ENCODE measurements at places on chromosomes 6 and 20. TPM values are rescaled to one million over a fixed set of nuclear protein-coding genes. Genes with fewer than 3 reads are reported as not detected.

Gene FAM184A
- total RNA-seq: 0.50 TPM

- no peak overlapping the region for H3K4me3 ChIP-seq
- no peak for DNase-seq
- no peaks in the 10 kb centered on the region for H3K27me3 ChIP-seq
- peaks cover 5% of the 10 kb centered on the region for H3K36me3 ChIP-seq
Measured at GRCh38 chr20:48818481-48818987, 9.3 kb downstream of the PREX1 start.

GRCh38 chr6:144075875-144076274 is 19.5 kb downstream of the SF3B5 start:
- no peak for DNase-seq
- no peak overlapping the region for H3K4me3 ChIP-seq
- no peaks in the 10 kb centered on the region for H3K36me3 ChIP-seq
- H3K27ac ChIP-seq: no peak overlapping the region
- H3K4me1 ChIP-seq: no peaks in the 10 kb centered on the region
- peaks cover 40% of the 10 kb centered on the region for H3K27me3 ChIP-seq

Gene LPA
- not detected for total RNA-seq

GRCh38 chr6:7805850-7806214 is 79.9 kb downstream of the BMP6 start:
- DNase-seq: no peak
- no peak overlapping the region for H3K4me3 ChIP-seq
- H3K4me1 ChIP-seq: no peaks in the 10 kb centered on the region
- no peak overlapping the region for H3K27ac ChIP-seq
- no peaks in the 10 kb centered on the region for H3K36me3 ChIP-seq
- H3K27me3 ChIP-seq: no peaks in the 10 kb centered on the region

DNA sequence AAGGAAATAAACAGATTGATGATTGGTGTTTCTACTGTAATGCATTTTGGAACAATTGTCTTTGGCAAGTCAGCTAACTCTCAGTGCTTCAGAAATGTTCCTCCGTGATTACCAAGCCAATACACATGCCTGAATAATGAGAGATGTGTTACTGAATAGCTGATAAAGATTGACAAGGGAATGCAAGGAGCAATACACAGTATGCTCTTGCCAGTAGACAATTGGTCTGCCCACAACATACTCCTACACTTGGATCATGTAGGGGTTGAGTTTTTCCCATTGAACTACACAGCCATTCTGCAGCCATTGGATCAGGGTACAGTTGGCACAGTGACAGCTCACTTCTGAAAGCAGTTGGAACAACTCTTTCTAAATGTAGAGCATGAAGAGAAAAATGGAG is 5.6 kb upstream of the GJB7 start:
- H3K4me3 ChIP-seq: no peak overlapping the region
- DNase-seq: no peak
- H3K36me3 ChIP-seq: no peaks in the 10 kb centered on the region
- H3K27me3 ChIP-seq: no peaks in the 10 kb centered on the region

DNA sequence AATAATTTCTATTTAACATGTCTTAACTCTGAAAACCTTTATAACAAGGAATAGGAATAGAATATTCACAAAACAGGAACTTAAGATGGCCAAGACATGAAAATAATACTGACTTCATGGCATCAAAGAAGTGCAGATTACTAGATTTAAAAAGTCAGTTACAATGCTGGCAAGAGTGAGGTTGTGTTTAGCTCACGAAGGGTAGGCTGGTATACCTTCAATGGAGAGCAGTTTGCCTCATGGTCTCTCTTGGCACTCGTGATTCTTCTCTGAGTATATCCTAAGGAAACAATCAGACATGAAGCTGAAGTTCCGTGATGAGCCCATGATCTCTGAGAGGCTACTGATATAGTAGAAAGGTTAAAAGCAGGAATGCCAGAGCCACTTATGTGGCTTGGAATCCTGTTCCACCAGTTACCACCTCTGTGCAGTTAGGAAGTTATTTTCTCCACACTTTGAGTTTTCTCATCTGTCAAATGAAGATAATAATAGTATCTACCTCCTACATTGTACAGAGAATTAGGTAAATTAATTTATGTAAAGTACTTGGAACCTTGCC is 7.2 kb downstream of the NCOA7 start:
- H3K36me3 ChIP-seq: peaks cover 18% of the 10 kb centered on the region
- H3K27me3 ChIP-seq: no peaks in the 10 kb centered on the region
- DNase-seq: no peak
- no peak overlapping the region for H3K27ac ChIP-seq
- no peak overlapping the region for H3K4me3 ChIP-seq

GRCh38 chr6:168145747-168146596 is 67.0 kb upstream of the FRMD1 start:
- no peak overlapping the region for H3K4me3 ChIP-seq
- no peak overlapping the region for H3K27ac ChIP-seq
- peaks cover 29% of the 10 kb centered on the region for H3K27me3 ChIP-seq
- peaks cover 20% of the 10 kb centered on the region for H3K4me1 ChIP-seq

Gene OLIG3
- not detected for total RNA-seq

Gene FRK
- 0.05 TPM for total RNA-seq

DNA sequence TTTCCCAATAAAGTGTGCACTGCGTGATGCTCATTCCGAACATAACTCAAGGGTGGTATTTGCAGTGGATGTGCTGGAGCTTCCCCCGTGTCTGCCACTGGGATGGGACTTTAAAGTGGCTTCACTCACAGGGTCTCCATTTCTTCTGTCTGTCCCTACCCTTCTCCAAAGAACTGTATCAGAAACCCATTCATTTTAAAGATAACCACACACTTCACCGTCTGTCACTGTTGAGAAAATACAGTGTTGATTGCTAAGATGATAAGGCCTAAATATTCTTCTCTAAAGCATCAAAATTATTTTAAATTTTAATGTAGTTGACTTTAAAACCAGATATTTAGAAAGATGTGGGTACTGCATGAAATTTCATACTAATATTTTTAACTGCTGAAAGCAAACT is 161.4 kb downstream of the TMEM242 start:
- H3K27ac ChIP-seq: no peak overlapping the region
- H3K27me3 ChIP-seq: no peaks in the 10 kb centered on the region
- no peak overlapping the region for H3K4me3 ChIP-seq
- H3K36me3 ChIP-seq: peaks cover 12% of the 10 kb centered on the region
- DNase-seq: no peak

GRCh38 chr6:84280030-84280429 is 52.6 kb upstream of the CEP162 start:
- H3K27me3 ChIP-seq: peaks cover 24% of the 10 kb centered on the region
- no peaks in the 10 kb centered on the region for H3K4me1 ChIP-seq
- no peak for DNase-seq
- no peak overlapping the region for H3K4me3 ChIP-seq
- no peak overlapping the region for H3K27ac ChIP-seq

Gene TREML4
- total RNA-seq: not detected

Gene EMILIN3
- 2.1 TPM for total RNA-seq

Gene STMND1
- not detected for total RNA-seq

Gene C6orf52
- total RNA-seq: 0.84 TPM

Gene COL19A1
- not detected for total RNA-seq

Gene ANKS1A
- 18.5 TPM for total RNA-seq

Gene C6orf15
- not detected for total RNA-seq

GRCh38 chr20:32226391-32226790 is 18.7 kb downstream of the POFUT1 start:
- H3K27me3 ChIP-seq: no peaks in the 10 kb centered on the region
- DNase-seq: no peak
- H3K27ac ChIP-seq: no peak overlapping the region
- H3K4me3 ChIP-seq: no peak overlapping the region
- H3K36me3 ChIP-seq: peaks cover 28% of the 10 kb centered on the region

- peaks cover 20% of the 10 kb centered on the region for H3K4me1 ChIP-seq
- DNase-seq: no peak
- peaks cover 6% of the 10 kb centered on the region for H3K27me3 ChIP-seq
- H3K4me3 ChIP-seq: no peak overlapping the region
- H3K27ac ChIP-seq: no peak overlapping the region
- no peaks in the 10 kb centered on the region for H3K36me3 ChIP-seq
Measured at GRCh38 chr20:57438552-57438951, 47.4 kb downstream of the RBM38 start.

GRCh38 chr6:140064366-140064765 is 689.9 kb upstream of the CITED2 start:
- no peaks in the 10 kb centered on the region for H3K27me3 ChIP-seq
- DNase-seq: no peak
- peak overlapping the region; percentile 66 for H3K27ac ChIP-seq
- H3K4me1 ChIP-seq: peaks cover 75% of the 10 kb centered on the region

- H3K4me3 ChIP-seq: no peak overlapping the region
- peaks cover 2% of the 10 kb centered on the region for H3K36me3 ChIP-seq
- H3K4me1 ChIP-seq: no peaks in the 10 kb centered on the region
- H3K27ac ChIP-seq: no peak overlapping the region
- DNase-seq: no peak
Measured at GRCh38 chr20:48447456-48447855, 380.3 kb downstream of the PREX1 start.

DNA sequence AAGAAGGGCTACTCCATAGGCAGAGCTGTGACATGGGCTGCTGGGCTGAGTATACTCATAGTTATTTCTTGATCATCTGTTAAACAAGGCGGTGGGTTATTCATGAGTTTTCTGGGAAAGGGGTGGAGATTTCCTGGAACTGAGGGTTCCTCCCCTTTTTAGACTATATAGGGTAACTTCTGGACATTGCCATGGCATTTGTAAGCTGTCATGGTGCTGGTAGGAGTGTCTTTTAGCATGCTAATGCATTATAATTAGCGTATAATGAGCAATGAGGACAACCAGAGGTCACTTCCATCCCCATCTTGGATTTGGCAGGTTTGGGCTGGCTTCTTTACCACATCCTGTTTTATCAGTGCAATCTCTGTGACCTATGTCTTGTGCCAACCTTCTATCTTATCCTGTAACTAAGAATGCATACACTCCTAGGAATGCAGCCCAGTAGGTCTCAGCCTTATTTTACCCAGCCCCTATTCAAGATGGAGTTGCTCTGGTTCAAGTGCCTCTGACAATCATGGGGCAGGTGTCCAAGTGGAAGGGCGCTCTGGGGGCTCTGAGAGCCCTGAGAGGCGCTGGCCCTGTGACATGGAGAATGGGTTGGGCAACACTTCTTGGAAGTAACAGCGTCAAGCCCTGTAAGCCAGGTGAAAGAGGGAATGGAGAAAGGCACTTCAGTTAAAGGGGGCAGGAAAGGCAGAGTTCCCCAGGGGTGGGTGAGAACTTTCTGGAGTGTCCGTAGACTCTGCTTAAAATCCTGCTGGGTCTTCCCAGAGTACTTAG is 354.2 kb upstream of the SULF2 start:
- no peaks in the 10 kb centered on the region for H3K36me3 ChIP-seq
- no peak overlapping the region for H3K4me3 ChIP-seq
- H3K4me1 ChIP-seq: no peaks in the 10 kb centered on the region

Gene TMEM170B
- total RNA-seq: 3.7 TPM

DNA sequence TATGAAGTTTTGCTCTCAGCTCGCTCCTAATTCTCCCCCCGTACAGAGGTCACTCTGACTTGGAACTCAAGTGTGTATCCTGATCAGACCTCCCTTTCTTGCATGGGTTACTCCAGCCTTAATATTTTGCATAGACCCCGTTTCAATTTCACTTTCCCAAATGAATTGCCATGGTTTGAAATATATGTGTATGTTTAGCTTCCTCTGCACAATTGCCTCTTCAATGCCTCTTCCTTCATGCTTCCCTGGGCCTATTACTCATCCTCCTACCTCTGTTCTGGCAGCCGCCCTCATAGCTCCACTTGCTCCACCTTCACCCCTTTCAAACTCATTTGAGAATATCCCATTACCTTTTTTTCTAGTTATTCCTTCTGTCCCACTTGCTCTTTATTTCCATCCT is 90.0 kb upstream of the SAMD5 start:
- H3K4me1 ChIP-seq: peaks cover 2% of the 10 kb centered on the region
- no peak for DNase-seq
- H3K36me3 ChIP-seq: peaks cover 2% of the 10 kb centered on the region
- H3K4me3 ChIP-seq: no peak overlapping the region
- no peak overlapping the region for H3K27ac ChIP-seq

Gene TREML2
- total RNA-seq: not detected

GRCh38 chr6:121886223-121886830 is 450.9 kb downstream of the GJA1 start:
- H3K4me3 ChIP-seq: no peak overlapping the region
- peaks cover 51% of the 10 kb centered on the region for H3K4me1 ChIP-seq
- no peak overlapping the region for H3K27ac ChIP-seq
- no peak for DNase-seq
- no peaks in the 10 kb centered on the region for H3K27me3 ChIP-seq
- no peaks in the 10 kb centered on the region for H3K36me3 ChIP-seq

All from osteocyte (in vitro differentiated cells).